Stimulated activated CD4-positive, alpha-beta T cell treated with anti-CD3 and anti-CD28 coated beads, Interleukin-1b, Interleukin-23, amount 100 ng/mL, for 4 hours (primary cell): ENCODE measurements at places on chromosomes 2 and 18.

DNA sequence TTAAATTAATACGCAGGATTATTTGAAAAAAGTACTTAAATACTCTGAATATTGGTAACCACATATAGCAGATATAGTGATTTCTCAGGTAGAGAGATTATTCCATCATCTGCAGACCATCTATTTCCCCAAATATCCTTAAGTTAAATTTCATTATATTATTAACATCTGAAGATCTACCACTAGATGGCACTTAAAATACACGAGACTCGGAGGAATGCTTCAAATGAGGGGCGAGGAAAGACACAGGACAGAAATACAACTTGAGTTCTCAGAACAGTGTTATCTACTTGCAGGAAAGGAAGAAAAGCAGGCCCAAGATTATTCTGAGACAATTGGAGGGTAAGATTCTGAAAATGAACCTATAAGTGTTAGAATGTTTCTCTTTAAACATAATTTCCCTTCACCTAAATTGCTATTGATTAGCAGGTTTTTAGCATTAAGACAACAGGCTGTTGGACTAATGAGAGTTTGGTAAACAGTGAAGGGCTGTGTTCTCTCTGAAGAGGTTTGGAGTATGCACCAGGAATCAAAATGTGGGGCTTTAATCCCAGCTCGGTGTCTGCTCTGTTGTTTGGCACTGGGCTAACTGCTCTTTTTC is 76.9 kb upstream of the GCFC2 start:
- DNase-seq: no peak

DNA sequence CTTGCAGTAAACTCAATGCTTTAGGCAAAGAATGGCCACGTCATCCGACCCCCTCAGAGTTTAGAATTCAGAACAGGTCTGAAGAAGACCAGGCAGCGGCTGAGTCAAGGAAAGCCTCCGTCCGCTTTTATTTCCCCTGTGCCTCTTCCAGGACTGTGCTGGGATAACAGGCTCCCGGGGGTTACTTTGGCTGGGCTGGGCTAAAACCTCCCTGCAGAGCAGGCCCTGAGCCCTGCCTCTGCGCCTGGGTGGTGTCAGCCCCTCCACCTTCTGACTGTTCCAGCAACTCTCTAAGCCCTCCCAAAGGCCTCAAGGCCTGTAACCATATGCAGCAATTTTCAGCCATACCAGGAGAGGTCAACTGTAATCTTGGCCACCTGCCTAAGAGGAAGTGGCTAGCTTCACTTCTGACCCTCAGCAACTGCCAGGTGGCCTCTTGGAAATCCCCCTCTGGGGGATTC is 166.5 kb downstream of the RPIA start:
- DNase-seq: no peak

- DNase-seq: no peak
Observed at GRCh38 chr2:6394276-6394675, 471.4 kb downstream of the CMPK2 start.

- DNase-seq: no peak
Observed at GRCh38 chr2:129906861-129907235, 72.6 kb upstream of the RAB6C start.
